ENCODE measurements at places on chromosomes 13 and 19.

DNA sequence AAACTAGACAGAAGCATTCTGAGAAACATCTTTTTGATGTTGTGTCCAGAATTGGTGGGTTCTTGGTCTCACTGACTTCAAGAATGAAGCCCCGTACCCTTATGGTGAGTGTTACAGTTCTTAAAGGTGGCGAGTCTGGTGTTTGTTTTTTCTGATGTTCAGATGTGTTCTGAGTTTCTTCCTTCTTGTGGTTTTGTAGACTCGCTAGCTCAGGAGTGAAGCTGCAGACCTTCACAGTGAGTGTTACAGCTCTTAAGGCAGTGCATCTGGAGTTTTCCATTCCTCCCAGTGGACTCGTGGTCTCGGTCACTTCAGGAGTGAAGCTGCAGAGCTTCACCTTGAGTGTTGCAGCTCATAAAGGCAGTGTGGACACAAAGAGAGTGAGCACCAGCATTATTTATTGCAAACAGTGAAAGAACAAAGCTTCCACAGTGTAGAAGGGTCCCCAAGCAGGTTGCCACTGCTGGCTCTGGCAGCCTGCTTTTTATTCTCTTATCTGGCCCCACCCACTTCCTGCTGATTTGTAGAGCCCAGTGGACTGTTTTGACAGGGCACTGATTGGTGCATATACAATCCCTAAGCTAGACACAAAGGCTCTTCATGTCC is 1820.8 kb downstream of the UQCRFS1 start:
- no peak for DNase-seq

- no peak for DNase-seq
Measured at GRCh38 chr13:21054313-21054712, 7.1 kb downstream of the LATS2 start.

- no peak for DNase-seq
Measured at GRCh38 chr19:35905178-35905727, 2.8 kb downstream of the TYROBP start.

GRCh38 chr19:3343619-3344502 is 22.5 kb upstream of the NFIC start:
- DNase-seq: no peak

GRCh38 chr19:43407416-43408005 is 7.2 kb upstream of the TEX101 start:
- DNase-seq: no peak

GRCh38 chr19:30325676-30326392 is 46.4 kb upstream of the ZNF536 start:
- no peak for DNase-seq

DNA sequence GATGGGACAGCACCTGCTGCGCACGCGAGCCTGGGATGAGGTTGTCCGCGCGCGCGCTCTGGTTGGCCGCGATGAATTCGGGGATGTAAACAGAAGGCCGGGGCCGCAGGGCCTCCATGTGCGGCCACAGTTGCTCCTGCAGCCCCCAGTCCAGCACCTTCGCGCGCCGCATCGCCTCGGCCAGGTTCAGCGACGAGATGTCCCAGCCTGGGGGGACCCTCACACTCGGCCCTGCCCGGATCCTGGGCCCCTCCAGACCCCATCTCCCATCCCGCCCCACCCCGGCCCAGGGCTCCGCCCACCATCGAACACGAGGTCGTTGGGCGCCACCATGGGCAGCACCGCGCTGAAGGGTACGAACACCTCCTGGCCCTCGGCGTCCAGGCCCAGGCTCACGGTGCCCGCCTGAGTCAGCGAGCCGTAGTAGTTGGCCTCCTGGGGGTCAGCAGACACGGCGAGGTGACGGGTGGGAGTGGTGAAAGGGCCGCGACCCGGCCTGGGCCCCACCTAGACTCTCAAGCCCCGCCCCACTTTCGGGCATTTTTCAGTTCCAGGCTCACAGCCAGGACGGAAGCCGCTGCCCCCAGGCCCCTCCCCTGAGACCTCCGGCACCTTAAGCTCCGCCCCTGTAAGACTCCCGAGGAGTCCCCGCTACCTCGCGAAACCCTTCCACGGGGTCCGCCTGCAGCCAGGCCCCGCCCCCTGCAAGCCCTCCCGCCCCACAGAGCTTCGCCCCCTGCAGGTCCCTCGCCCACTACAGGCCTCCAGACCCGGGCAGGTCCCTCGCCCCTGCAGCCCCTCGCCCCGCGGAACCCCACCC is 1.1 kb downstream of the ISYNA1 start:
- DNase-seq: no peak

DNA sequence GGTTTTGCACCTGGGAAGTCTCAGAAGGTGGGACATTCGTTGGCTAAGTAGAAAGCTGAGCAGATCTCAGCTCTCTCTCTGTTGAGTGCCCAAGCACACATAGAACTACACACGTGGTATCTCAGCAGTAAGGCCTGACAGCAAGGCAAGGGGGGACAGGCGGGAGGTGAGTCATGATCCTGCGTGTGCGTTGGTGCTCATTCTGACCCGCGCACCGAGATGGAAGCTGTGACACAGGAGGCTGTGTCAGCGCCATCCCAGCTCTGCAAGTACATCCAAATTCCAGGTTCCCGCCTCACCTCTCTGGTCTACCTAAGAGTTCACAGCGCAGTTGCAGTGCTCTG is 135.7 kb downstream of the USP12 start:
- no peak for DNase-seq

GRCh38 chr13:42899266-42899665 is 92.8 kb downstream of the EPSTI1 start:
- DNase-seq: no peak

- DNase-seq: no peak
Measured at GRCh38 chr19:55418185-55418584, 10.6 kb upstream of the UBE2S start.

- no peak for DNase-seq
Measured at GRCh38 chr19:1103132-1103707, 574 bp upstream of the GPX4 start.

- DNase-seq: no peak
Measured at GRCh38 chr19:10389863-10390262, 9.5 kb upstream of the TYK2 start.

GRCh38 chr19:16366433-16367260 is 42.0 kb downstream of the KLF2 start:
- DNase-seq: no peak

DNA sequence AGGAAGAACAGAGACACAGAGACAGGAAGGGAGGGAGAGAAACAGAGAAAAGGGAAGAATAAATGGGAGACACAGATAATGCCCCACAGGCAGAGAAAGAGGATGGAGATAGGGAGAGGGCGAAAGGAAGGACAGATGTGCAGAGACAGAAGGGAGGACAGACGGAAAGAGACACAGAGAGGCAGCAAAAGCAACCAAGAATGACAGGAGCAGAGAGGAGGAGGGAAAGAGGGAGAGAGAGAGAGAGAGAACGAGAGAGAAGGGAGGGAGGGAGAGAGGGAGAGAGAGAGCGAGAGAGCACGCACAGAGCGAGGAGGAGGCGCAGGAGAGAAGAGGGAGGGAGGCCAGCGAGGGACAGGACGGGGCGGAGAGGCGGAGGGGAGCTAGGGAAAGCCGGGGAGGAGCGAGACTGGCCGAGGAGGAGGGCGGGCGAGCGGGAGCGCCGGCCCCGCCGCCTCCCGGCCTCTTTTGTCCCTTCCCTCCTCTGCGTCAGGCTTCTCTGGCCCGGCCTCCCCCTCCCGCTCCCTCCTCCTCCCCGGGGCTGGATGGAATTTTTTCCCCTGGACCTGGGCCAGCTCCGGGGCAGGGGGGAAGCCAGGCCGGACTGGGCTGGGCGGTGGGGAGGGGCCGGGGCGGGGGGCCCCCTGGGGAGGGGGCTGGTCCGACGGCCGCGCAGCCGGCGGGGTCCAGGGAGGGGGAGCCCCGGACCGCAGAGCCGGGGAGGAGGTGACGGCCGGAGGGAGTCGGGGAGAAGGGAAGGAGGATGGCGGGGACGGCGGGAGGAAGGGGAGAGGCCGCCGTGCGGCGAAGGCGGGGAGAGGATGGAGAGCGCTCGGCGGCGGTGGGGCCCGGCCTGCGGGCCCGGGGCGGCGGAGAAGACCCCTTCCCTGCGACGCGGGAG is 4.2 kb upstream of the SPACA6 start:
- DNase-seq: peak; percentile 65

DNA sequence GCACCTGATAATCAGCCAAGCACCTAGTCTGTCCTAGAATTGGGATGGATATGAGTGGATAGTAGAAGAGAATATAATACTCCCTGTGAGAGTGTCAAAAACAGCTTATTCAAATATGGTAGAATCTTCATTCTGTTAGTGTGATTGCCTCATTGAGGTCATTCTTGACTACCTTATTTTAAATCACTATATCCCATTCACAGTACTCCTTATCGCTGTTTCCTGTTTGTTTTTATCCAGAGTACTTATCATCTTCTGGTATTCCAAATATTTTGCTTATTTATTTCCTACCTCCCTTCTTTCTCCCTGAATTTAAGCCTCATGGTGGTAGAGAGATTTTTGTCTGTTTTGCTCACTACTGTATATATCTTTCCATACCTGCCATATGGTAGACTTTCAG is 9.9 kb downstream of the NDFIP2 start:
- no peak for DNase-seq

GRCh38 chr13:30017880-30018279 is 167.5 kb upstream of the UBL3 start:
- no peak for DNase-seq

- DNase-seq: no peak
Measured at GRCh38 chr19:54426291-54426931, 11.1 kb downstream of the TTYH1 start.

GRCh38 chr19:801030-801860 is 4.0 kb downstream of the PTBP1 start:
- DNase-seq: no peak

DNA sequence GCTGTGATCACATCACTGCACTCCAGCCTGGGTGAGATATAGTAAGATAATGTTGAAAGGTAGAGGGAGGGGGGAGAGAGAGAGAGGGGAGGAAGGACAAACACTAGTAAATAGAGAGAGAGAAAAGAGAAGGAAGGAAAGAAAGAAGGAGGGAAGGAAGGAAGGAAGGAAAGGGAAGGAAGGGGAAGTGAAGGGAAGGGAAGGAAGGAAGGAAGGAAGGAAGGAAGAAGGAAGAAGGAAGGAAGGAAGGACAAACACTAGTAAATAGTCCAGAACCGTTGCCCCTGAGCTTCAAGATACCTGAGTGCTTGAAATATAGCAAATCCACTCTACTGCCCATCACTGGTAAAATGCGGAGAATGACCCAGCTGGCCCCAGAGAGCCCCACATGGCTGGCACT is 156.5 kb upstream of the ZNF507 start:
- no peak for DNase-seq

- no peak for DNase-seq
Measured at GRCh38 chr13:77817521-77817920, 101.1 kb downstream of the EDNRB start.

- no peak for DNase-seq
Measured at GRCh38 chr13:37869756-37870488, at the start of gene TRPC4. Gene TRPC4, minus strand, starts transcription at chr13:37869772. Its CDS starts 86,439 bp downstream, at chr13:37783333.

All from NCI-H2107 (cell line).